GM23248 (cell line): ENCODE measurements at places on chromosomes 11 and 22. TPM values are rescaled to one million over a fixed set of nuclear protein-coding genes. Genes with fewer than 3 reads are reported as not detected.
A peak's percentile ranks its signal among the peaks of the same experiment; 100 is the strongest.

Gene MYO7A
- total RNA-seq = not detected in 2 replicates

- 0 out of 2 replicates have a peak, but pooled peaks cover 12% of the 10 kb centered on the region for H3K36me3 ChIP-seq
- H3K4me3 ChIP-seq = no peak overlapping the region
- H3K27ac ChIP-seq = no peak overlapping the region
- DNase-seq = no peak
- 0 out of 2 replicates have a peak, but pooled peaks cover under 1% of the 10 kb centered on the region for H3K4me1 ChIP-seq
These were observed 6.5 kb downstream of the TMEM258 start for GRCh38 chr11:61785837-61786402.

DNA sequence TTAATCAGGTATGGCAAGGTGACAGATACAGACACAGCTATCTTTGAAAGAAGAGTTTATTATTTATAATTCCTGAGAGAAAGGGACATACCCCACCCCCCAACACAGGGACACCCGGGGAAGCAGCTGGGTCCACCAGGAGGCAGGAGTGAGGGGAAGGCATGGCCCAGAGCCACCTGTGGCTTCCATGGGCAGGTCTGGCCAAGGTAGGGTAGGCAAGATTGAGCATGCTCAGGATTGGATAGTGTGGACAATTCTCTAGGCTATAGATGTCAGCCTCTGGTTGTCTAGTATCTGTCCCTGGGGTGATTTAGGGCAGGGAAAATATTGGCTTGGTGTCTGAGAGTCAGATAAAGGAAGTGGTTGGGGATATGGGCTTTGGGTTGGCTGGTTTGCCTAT lies 27.5 kb upstream of the SMIM35 start:
- H3K27ac ChIP-seq = no peak overlapping the region
- H3K4me1 ChIP-seq = no peaks in the 10 kb centered on the region
- DNase-seq = no peak

DNA sequence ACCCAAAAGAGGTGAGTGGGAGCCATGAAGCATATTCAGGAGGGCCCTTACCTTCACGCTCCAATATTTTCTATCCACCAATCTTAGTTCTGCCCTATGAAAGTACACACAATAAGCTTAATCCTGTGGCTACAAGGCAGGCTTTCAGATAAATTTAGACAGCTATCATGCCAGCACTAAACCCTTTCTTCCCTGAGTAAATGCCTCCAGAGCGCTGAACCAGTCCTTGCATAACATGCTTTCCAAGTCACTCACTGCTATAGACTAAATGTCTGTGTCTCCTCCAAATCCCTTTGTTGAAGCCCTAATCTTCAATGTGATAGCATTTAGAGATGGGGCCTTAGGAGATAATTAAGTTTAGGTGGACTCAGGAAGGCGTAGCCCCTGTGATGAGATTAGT lies 50.3 kb upstream of the FIBIN start:
- H3K27ac ChIP-seq = no peak overlapping the region
- DNase-seq = no peak
- H3K4me3 ChIP-seq = no peak overlapping the region
- peaks cover 43% of the 10 kb centered on the region for H3K4me1 ChIP-seq
- H3K27me3 ChIP-seq = no peaks in the 10 kb centered on the region

GRCh38 chr22:37749831-37750595 lies 53.2 kb downstream of the TRIOBP start:
- H3K4me1 ChIP-seq = peaks cover 66% of the 10 kb centered on the region
- H3K4me3 ChIP-seq = peak overlapping the region; percentile 3; the same call in 1 of the 2 replicates
- H3K27me3 ChIP-seq = no peaks in the 10 kb centered on the region

- peaks cover 10% of the 10 kb centered on the region for H3K4me1 ChIP-seq
- no peak overlapping the region for H3K4me3 ChIP-seq
- H3K27me3 ChIP-seq = no peaks in the 10 kb centered on the region
- DNase-seq = no peak
These were observed 19.4 kb upstream of the P2RY2 start for GRCh38 chr11:73198677-73199076.

DNA sequence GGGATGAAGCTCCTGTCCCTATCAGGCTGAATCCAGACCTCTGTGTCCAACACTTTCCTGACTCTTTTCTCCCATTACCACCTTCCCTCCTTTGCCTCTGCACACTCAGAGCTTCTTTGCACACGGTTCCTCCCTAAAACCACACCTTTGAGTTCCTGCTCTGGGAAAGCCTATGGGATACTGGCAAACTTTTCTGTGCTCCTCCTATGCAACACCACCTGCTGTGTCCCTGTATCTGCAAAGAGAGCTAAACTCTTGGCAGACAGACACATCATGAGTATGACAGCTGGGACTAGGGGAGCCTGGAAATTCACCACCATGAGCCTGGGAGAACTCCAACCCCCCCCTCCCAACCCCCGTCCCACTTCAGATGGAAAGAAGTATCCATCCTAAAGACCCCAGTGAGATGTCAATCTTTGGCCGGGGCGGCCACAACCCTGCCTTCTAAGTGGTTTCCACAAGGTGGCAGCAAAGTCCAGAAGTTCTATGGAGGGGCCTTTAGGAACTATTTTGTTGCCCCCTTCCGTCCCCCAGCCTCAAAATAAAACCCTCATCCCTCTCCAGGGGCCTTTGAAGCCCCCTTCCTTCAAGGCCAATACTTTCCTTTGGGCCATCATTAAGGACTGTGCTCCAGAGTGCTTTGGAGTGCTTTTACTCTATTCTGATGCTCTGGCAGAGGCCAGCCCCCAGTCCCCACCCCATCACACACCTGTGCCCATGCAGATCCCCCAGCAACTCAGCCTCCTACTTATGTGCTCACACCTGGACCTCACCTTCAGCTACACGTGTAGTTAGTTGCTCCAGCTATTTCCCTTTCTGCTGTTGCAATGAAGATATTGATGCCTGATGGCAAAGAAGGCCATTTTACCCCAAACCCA lies 19.4 kb downstream of the HTR3A start:
- no peaks in the 10 kb centered on the region for H3K36me3 ChIP-seq
- H3K27ac ChIP-seq = no peak overlapping the region
- no peak overlapping the region for H3K4me3 ChIP-seq
- DNase-seq = peak; percentile 27

GRCh38 chr11:43681401-43681942 lies 934 bp downstream of the HSD17B12 start:
- H3K4me3 ChIP-seq = peak overlapping the region; percentile 87
- peak; percentile 52 for DNase-seq
- no peaks in the 10 kb centered on the region for H3K27me3 ChIP-seq
- peaks cover 10% of the 10 kb centered on the region for H3K36me3 ChIP-seq
